Kasumi-1 (cell line): ENCODE measurements at places on chromosomes 3 and 15.

DNA sequence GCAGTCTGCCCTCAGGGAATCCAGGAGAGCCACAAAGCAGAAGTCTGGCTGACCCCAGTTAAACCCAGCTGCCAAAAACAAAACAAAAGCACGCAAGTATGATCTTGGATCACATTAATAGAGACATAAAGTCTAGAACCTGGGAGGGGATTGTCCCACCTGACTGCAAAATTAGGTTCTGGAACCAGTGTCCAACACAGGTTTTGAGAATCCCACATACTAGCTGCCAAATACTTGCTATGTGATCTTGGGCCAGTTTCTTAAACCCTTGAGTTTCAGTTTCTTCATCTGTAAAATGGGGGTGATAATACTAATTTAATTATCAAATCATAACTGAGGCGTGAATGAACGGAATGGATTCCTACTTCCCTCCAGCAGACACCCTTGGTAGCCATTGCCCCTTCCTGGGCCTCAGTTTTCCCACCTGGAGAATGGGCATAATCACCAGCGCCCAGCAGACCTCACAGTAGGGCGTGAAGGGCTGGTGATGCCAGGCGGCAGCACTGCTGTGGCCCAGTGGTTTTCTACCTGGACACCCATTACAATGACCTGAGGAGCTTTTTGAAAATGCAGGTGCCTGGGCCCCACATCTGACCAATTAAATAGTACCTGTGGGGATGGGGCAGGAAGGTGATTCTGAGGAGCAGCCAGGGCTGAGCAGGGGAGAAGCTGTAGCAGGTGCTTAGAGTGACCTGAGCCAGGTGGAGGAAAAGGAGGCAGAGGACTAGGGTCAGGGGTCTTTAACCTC lies 32.2 kb downstream of the GRIP2 start:
- DNase-seq = no peak

DNA sequence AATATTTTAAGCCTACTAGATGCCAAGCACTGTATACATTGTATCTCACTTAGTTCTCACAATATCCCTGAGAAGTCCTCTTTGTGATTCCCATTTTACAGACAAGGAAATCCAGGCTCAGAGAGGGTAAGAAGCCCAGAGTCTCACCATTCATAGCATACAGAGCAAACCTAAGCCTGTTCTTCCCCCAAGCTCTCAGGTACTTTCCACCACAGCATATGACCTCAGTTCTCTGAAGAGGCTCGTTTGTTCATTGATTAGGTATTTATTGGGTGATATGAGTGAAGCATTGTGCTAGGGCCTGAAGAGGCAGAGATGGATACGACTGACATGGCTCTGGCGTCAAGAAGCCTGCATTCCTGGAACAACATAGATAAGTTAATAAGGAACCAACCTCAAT lies 310.9 kb upstream of the UMPS start:
- DNase-seq = no peak

- no peak for DNase-seq
Measured at GRCh38 chr15:67066041-67066958, 898 bp downstream of the SMAD3 start.

DNA sequence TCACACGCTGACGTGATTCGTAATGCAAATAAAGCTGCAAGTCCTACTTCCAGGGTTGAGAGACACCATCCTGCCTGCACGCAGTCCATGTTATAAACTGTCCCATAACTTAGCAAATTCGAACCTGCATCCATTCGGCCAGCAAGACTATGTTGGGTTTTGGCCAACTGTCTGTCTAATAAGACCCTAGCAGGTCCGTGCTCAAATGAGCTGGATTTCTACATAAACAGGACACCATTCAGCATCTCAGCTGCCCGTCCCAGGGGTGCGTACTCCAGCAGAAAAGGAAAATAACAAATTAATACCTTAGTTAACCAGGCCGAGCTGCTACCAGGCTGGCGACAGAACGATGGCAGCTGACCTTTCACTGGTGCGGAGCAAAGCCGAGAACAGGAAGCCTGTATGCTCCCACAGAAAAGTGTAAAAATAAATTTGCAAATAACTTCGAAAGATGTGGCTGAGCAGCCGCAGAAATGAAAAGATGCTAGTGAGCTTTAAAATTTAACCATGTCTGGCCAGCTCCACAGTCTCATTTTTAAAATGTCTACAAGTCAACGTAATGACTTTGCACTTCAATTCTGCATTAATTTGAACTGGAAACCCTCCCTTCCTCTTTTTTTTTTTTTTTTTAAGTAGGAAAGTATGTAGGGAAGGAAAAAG lies 97.1 kb upstream of the SNRPA1 start:
- DNase-seq = no peak

GRCh38 chr3:150725548-150725947 lies 21.8 kb upstream of the ERICH6 start:
- DNase-seq = no peak
